Motor neuron (in vitro differentiated cells): ENCODE measurements at places on chromosomes 7 and 10.

DNA sequence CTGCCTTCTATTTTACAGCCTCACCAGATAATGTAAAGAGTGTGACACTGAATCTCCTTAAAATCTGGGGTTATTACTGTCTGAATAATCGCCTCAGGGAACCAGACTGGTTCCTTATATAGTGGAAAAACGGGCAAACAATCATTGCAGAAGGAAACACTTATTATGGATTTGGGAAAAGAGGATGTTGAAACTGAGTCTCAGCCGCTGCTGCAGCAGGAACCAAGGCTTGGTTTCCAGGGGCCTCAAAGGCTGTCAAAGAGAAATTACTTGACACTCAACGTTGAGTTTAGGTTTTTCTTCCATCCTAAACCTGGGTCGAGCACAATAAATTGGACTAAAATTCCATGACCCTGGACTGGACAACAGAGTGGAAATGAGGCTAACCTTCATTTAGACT is 103.8 kb upstream of the AHR start:
- no peak for ATAC-seq

- ATAC-seq = no peak
These were observed 72.9 kb upstream of the GRID1 start for GRCh38 chr10:86439544-86439943.

- no peak for ATAC-seq
These were observed 69.0 kb upstream of the LRRC17 start for GRCh38 chr7:102843850-102844249.

GRCh38 chr7:75986147-75986781 is 8.1 kb downstream of the TMEM120A start:
- ATAC-seq = no peak

DNA sequence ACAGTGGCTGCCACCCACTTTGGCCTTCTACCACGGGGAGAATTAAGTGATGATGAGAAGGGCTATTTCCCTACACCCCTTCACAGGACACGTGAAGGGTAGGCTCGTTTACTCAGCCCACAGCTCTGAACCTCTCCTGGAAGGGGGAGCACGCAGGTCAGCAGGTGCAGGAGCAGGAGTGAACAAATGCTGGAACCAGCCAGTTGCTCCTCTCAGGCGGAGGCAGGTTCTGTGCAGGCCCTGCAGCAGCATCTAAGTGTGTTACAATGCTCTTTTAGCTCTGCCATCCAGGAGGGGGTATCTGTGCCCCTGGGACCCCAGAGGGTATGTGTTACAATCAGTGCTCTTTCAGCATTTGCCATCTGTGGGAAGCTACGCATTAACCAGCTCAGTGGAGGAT is 61.2 kb downstream of the AHR start:
- ATAC-seq = no peak

DNA sequence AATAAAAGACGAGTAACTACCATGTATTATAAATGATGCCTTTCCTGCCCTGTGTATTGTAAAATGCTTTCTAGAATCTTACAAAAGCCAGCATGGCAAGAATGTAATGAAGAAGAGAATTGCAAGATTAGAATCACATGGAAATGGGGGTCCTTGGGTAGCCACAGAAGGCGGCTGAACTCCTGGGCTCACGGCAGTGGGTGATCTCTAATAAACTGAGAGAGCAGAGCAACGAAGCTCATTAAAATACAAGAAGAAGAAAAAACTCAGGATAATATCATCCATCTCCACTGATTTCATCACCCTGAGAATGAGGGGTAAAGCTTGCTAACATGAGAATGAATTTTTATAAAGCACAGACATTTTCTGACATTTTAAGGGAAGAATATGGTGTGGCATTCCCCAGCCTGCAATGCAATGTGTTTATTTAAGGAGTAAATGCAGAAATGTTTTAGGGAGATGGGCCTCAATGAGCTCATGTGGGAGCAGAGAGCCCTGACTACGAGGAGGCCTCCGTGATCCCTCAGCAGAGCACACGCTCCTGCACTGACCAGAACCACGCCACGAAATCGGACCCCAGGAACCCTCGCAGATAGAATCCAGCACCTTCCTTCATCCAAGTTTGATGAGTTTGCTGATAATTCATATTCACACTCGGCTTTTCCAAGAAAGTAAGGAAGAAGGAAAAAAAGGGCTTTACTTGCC is 92.7 kb upstream of the PFKP start:
- ATAC-seq = peak; percentile 85

DNA sequence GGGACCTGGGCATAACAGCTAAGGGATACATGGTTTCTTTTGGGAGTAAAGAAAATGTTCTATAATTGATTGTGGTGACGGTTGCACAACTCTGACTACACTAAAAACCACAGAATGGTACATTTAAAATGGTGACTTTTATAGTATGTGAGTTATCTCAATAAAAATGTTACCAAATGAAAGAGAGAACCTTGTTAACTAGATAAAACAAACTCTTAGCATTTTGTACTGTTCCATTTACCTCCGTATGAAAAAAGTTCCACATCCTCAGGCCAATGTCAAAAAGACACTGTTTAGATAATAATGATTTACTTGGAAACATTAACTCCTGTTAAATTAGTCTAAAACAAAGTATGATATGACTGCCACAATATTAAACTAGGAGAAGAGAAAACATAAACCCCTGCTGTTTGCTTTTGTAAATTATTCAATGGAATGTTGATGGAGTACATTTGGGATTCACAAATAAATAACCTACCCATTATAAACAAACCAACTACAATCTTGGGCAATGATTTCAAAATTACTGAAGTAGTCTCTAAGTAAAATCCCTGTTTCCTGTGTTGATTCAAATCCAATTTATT is 60.7 kb downstream of the SMURF1 start:
- no peak for ATAC-seq

- ATAC-seq = no peak
These were observed 345.9 kb upstream of the SHH start for GRCh38 chr7:156158213-156158612.

- ATAC-seq = no peak
These were observed 103.5 kb downstream of the GPR26 start for GRCh38 chr10:123769647-123770046.

- no peak for ATAC-seq
These were observed 64.4 kb downstream of the CALML3 start for GRCh38 chr10:5589011-5589660.

DNA sequence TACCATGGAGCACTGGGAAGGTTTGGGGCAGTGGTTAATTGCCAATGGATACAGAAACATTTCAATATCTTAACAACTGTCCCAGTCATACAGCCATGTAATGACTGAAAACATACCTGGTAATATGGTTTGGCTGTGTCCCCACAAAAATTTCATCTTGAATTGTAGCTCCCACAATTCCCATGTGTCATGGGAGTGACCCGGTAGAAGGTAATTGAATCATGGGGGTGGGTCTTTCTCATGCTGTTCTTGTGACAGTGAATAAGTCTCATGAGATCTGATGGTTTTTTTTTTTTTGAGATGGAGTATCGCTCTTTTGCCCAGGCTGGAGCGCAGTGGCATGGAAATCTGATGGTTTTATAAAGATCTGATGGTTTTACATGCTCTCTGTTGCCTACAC is 284.4 kb downstream of the TCF7L2 start:
- ATAC-seq = no peak

GRCh38 chr7:104772405-104773345 is 241.3 kb upstream of the KMT2E start:
- ATAC-seq = peak; percentile 38

DNA sequence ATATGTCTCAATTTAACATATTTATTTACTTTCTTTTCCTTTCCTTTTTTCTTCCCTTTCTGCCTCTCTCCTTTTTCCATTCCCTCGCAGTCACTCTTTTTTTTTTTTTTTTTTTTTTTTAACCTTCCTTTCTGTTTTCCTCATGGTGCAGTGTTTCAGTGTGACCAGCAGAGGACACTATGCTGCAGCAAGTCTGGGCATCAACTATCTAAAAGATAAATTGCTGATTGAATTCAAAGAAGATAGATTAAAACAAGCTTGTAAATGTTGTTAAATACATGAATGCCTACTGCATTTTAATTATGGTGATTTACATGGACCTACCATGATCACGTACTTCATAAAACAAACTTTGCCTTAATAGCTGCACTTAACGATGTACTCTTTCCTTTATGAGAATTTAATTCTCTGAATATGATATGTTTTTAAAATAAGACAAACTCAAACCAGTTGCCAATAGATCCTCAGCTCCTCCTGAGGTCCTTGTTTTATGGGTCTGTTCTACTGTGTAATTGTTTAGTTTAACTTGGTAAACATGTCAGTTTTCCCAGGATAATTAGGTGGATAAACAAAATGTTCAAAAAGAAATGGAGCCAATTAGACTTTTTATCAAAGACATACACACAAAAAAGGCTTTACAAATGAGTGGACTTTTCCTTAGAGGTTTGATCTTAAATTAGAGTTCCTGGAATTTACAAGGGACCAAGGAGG is 101.0 kb upstream of the AGR3 start:
- ATAC-seq = no peak

- no peak for ATAC-seq
These were observed 89.2 kb downstream of the ZNF365 start for GRCh38 chr10:62463364-62463763.

GRCh38 chr7:88040694-88041093 is 106.6 kb downstream of the ADAM22 start:
- ATAC-seq = no peak

DNA sequence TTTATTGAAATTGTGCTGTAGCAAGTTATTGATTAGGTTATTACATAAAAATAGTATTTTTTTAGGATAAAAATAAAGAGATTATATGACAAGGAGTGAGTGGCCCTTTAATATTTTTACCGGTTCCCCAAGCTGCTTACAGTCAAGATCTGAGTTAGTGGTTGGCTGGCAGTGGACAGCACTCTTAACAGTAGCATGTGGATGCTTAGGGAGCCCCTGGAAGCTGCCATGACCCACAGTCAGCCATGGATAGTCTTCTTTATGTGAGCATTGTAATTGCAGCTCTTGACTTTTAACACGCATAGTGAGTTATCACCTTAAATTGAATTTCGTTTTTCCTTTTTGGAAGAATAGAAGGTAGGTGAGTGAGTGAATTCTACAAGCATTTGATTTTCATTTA is 22.1 kb downstream of the RAB18 start:
- no peak for ATAC-seq

- no peak for ATAC-seq
These were observed 295.5 kb downstream of the AHR start for GRCh38 chr7:17593819-17594419.

GRCh38 chr10:119776536-119776935 is 50.7 kb downstream of the INPP5F start:
- no peak for ATAC-seq

GRCh38 chr10:35352097-35352496 is 15.8 kb downstream of the CCNY start:
- no peak for ATAC-seq

- no peak for ATAC-seq
These were observed 22.8 kb upstream of the CRHR2 start for GRCh38 chr7:30705008-30705407.

GRCh38 chr10:79616164-79616563 is 5.4 kb downstream of the SFTPA1 start:
- no peak for ATAC-seq

GRCh38 chr10:44591911-44592310 is 207.0 kb upstream of the CXCL12 start:
- no peak for ATAC-seq

GRCh38 chr10:60206735-60207134 is 182.9 kb downstream of the ANK3 start:
- ATAC-seq = peak; percentile 93

DNA sequence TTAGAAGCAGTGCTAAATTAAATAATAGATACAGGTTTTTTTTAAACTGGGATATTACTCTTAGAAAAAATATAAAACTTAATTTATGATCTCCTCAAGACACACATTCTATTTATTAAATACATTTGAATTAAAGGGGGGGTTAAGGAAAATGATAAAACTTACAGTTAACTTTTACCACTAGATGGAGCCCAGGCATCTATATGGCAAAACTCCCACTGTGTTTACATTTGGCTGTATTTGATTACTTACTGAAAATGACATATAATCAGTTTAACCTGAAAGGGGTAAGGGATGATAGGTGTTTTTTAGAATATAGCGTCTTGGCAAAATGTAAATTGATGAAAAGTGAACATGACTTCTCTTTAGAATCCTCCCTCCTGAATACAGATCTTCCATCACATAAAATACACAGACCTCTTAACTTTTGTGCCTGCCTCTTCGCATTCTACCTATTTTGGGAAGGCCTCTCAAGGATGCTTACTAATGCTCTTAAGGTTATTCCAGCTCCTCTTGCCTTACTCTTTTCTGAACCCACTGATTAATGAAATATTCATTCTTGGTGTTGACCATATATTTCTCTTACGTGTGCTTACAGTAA is 235.7 kb downstream of the AGMO start:
- no peak for ATAC-seq

DNA sequence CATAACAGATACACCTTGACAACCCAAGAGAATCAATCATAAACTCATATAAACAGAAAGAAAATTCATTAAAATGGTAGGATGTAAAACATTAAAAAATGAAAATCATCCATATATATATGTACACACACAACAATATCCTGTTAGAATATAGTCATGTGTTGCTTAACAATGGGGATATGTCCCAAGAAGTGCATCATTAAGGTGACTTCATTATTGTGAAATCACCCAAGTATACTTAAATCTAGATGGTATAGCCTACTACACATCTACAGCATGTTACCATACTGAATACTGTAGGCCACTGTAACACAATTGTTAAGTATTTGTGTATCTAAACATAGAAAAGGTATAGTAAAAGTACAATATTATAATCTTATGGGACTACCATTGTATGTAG is 115.8 kb upstream of the TMEM168 start:
- ATAC-seq = no peak

DNA sequence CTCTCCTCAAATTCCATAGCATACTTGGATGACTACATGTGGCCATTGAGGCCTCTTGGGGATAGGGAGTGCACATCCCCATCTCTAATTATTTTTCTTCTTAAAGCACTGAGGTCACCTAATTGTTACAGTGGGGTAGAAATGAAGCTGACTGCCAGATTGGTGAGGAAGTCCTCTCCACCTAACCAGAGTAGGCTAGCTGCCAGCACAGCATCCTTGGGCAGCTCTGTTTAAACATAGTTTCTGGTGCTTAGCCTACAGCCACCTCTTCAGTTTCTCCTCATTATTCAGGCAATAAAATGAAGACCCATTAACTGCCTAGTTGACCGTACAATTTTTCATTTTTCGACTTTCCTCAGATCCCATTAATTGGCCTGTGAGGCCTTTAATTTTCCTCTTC is 104.6 kb downstream of the MLLT10 start:
- no peak for ATAC-seq
